Effector memory CD4-positive, alpha-beta T cell (primary cell): ENCODE measurements at places on chromosomes 11 and 22.

- no peak for DNase-seq
Measured at GRCh38 chr11:7901319-7901854, 29.7 kb downstream of the OR10A6 start.

GRCh38 chr22:49491726-49492125 is 335.9 kb downstream of the BRD1 start:
- no peak for DNase-seq

DNA sequence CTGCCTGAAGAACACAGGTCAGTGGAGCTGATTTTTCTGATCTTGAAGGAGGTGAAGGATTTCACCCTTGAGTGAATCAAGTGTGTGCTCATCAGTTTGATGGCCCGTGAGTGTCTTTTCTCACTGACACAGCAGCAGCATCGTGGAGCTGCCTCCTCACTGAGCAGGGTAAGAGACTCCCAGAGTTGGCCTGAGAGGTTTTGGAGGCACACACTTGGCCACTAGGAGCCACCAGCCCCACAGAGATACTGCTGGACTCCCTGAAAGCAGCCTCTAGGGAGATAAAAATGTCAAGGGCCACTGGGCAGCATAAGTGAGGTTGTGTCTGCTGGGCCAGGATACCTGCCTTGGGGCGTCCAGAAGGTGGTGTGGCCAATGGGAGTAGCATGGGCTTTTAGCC is 245.4 kb downstream of the GRIK4 start:
- no peak for DNase-seq

- DNase-seq = no peak
Measured at GRCh38 chr11:104332110-104332509, 168.2 kb upstream of the PDGFD start.

DNA sequence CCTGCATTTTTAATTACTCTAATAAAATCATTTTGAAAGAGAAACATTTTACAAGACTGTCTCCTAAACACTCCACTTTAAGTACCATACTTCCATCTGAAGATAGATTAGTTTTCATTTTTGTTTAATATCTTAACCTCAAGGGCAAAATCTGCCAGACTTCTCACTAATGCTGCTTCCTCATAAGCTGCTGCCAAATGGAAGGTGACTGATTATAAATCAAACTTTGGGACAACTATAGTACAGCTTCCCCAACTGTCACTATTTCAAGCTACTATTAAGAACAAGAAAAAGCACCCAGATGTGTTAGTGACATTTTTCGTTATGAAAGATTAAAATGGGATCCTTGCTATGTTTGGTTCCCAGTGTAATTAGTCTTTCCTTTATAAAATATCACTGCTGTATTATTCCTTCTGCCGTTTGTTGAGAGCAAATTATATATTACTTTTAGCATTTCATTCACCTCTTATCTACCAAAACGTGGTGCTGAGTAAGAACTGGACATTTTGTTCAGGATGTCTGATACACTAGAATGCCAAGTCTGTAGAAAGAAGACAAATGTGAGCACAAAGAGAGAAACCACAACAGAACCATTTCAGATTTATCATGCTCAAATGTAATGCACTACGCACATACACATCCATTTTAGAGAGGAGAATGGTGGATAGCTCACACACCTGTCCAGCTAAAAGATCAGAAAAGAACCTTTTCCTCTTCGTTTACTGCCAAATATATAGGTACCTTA is 312.2 kb upstream of the C11orf87 start:
- DNase-seq = no peak

- DNase-seq = no peak
Measured at GRCh38 chr22:46823654-46824053, 61.2 kb downstream of the TBC1D22A start.

DNA sequence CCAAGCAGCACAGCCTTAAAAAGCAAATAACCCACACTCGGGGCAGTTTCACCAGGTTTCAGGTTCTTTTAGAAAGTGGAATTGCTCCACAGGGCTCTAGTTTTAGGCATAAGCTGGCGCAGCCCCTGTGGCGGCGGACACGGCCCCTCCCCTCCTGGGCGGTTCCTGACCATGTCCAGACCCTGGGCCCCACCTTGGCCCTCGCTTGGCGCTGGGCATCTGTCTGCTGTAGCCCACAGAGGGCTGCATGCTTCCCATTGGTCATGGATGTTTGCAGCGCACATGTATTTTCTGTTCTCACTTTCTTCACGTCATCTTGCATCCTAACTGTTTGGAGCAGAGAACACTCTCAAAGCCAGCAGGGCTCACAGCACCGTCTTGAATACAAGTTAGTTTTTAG is 244.3 kb downstream of the BRD1 start:
- no peak for DNase-seq

DNA sequence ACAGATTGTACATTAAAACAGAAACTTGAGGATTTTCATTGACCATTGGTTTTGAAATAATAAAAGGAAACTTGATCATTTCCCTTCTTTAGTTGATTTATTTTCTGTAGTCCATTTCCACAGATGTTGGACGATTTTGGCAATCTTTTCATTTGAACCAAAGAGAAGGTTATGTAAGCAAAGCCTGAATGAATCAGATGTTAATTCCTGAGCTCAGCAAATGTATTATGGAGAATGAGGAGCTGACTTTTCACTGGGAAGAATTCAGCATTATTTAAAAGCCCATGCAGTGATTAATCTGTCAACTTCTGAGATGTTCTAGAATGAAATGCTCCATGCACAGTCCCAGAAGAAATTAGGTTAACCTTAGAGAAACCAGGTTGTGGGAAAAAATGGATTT is 29.0 kb downstream of the ELMOD1 start:
- DNase-seq = no peak

GRCh38 chr11:31127290-31127689 is 242.2 kb downstream of the DCDC1 start:
- DNase-seq = no peak

GRCh38 chr11:110908401-110909105 is 196.3 kb upstream of the ARHGAP20 start:
- no peak for DNase-seq

DNA sequence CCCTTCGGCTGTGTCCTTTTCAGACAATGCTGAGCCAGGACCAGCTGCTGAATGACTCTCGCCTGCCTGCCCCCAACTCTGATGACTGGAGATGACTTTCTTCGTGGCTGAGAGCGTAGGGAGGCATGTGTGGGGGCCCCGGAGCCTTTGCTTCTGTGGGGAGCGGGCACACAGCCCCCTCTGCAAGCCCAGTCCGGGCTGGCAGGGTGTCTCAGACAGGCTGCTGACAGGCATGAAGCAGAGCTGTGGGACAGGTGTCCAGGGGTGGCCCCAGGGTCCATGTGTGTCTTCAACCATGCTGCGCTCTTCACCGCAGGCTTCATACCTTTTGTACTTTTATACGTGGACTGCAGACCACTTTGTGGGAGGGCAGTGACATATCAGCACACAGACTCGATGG is 16.6 kb downstream of the CYB5R2 start:
- no peak for DNase-seq
